ENCODE measurements at places on chromosomes 7 and 10. TPM values are rescaled to one million over a fixed set of nuclear protein-coding genes. Genes with fewer than 3 reads are reported as not detected.

DNA sequence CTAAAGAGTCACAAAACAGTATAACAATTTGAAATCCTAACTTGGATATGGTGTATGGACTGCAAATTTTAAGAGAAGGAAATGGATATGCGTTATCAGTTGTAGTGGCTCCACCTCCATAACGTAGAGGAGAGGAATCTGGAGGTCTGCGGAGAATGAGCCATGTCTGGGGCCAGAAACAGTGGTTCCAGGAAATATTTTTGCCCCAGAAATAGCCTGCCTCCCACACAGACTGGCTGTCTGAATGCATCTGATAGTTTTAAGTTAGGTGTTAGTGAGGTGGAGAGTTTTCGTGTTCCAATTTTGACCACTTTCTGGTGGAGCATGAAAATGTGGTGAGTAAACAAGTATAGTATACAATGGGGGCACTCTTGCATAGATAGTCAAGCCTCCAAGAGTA is 1.6 kb downstream of the PHTF2 start:
- no peak for DNase-seq

- no peak for DNase-seq
Measured at GRCh38 chr10:6957851-6958250, 377.8 kb upstream of the PRKCQ start.

DNA sequence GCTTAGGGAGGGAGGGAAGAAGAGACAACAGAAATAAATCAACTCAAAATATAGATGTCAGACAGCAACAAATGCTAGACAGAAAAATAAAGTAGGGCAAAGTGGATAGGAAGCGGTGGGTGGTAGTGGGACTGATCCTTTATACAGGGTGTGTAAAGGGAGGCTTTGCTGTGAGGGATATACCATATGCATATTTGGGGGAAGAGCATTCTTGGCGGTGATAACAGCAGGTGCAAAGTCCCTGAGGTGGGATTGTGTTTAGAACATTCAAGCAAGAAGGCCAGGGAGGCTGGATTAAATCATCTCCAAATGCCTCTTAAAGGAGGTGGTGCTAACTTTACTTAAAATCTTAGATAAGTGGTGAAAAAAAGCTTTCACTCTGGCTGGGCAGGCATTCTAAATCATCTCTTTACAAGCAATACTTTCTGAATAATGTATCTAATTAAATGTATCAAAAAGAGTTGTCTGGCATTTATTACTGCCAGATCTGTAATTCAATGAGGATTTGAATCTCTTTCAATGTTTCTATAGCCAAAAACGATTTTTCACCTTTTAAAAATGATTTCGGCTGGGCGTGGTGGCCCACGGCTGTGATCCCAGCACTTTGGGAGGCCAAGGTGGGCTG is 9.4 kb upstream of the AKR1B15 start:
- no peak for DNase-seq

DNA sequence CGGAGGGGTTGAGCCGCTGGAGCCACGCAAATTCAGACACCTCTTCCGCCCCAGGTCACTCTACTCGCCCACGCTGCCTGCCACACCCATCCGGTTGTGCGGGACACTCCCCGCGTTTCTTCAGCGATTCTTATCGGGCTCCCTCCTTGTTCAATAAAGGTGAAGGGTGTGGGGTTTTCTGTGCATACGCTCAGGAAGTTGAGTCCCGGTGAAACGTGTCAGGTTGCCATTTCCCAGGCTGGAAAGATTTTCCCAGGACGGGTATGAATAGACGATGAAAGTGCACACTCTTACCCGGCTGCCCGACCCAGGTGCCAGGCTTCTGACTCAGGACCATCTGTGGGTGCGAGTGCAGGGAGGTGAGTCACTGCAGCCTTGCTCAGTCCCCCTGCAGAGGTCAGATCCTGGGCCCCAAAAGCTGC is 22.0 kb downstream of the KLF6 start:
- no peak for DNase-seq

The JAZF1 gene
- 32.6 TPM for total RNA-seq

DNA sequence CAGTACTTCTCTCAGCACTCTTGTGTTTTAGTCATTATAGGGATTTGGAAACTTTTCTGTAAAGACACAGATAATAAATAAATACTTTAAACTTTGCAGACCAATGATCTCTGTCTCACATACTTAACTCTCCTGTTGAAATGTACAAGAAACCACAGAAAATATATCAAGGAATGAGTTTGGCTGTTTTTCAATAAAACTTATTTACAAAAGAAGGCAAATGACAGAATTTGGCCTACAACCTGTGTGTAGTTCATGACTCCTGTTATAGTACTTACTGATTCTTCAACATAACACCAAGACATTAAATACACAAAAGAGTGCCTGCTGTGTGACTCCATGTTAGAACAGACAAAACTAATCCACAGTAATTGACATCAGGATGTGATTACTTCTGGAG is 510.0 kb upstream of the PHF14 start:
- DNase-seq: no peak

The ADAM12 gene
- total RNA-seq: 0.85 TPM

DNA sequence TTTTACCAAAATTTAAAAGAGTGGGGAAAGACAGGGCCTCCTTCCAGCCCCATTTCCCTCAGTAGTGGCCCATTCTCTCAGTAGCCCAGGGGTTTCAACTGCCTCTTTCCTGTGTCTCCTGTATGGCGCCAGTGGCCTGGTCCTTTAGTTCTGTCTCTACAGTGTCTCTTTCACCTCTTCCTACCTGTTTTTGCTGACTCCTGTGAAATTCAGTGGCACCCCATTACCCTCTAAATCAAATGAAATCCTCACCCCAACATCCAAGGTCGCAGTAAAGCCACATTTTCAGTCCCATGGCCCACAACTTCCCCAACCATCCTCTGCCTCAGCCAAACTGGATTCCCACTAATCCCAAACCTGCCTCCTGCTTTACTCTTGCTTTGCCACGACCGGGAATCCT is 200.7 kb downstream of the IPMK start:
- no peak for DNase-seq

GRCh38 chr7:130611218-130611617 is 57.3 kb downstream of the COPG2 start:
- no peak for DNase-seq

- DNase-seq: no peak
Measured at GRCh38 chr7:11613292-11613930, 218.6 kb downstream of the THSD7A start.

- no peak for DNase-seq
Measured at GRCh38 chr10:71811351-71811750, 38.0 kb upstream of the VSIR start.

GRCh38 chr10:28839600-28840007 is 162.3 kb downstream of the BAMBI start:
- DNase-seq: no peak

The FZD1 gene
- 36.0 TPM for total RNA-seq

The GTF2I gene
- total RNA-seq: 114 TPM

DNA sequence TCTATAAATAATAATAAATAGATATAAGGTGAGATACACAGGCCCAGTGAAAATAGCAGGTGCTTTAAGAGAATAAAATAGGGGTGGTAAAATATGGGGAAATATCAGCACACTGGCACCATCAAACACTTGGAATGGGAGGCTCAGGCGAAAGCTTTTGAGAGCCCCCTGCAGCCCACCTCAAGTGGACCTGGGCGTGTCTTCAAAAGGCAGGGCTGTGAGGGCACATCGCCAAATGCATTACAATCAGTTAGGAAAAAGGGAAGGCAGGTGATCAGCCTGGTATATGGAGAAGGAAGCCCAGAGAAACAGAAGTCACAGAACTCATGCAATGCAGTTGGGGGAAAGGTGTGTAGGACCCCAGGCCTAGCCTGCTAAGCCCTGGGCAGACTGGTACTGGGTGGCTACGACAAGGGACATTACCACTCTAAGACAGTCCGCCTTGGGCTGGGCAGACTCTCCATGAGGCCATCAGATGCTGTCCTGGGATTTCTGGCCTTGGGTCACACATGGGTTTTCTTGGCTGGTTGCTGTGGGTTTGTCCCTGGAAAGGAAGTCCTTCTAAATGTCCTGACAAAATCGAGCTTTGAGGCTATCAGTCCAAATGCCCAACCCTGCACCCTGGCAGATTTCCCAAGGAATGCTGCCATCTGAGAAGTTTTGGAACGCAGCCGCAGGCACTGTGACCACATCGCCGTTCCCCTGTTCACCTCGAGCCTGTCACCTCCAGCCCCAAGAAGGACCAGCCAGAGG is 330.6 kb downstream of the GRID1 start:
- DNase-seq: no peak

GRCh38 chr7:24825931-24826661 is 68.8 kb upstream of the GSDME start:
- DNase-seq: no peak

GRCh38 chr7:30003098-30003497 is 13.5 kb upstream of the SCRN1 start:
- DNase-seq: no peak

- DNase-seq: no peak
Measured at GRCh38 chr7:55336540-55336939, 28.6 kb upstream of the LANCL2 start.

- no peak for DNase-seq
Measured at GRCh38 chr7:105990727-105991453, 27.8 kb downstream of the CDHR3 start.

- DNase-seq: no peak
Measured at GRCh38 chr7:36667007-36667745, 57.1 kb downstream of the AOAH start.

The C10orf62 gene
- total RNA-seq: 1.3 TPM

The GIMAP4 gene
- total RNA-seq: 57.8 TPM

DNA sequence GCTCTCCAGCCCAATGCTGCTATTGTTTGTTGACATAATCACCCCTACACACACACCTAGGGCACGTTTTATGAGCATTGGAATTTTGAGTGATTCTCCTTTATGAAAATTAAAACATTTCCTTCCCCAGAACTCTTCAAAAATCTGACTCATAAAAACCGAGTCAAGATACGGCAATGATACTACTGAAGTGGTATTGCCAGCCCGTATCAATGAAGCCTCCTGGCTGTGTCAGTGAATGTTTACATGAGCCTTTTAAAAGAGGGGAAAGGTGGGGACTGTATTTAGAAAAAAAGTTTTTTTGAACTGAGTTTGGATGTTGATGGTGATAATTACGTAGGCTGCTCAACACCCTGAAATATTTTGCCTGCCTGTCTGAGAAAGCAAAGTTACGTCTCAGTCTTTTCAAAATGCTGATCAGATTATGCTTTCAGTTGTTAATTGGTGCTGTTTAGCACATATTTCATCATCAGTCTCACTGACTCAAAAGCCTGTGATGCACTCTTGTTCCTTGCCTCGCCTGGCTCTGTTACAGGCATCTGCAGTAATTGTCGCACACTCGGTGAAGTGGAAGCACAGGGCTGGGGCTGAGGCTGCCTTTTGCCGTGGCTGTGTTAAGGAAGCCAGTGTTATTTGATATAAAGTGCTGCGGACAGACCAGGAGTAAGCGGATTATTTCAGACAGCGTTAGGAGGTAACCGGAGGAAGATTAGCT is 157.4 kb upstream of the TCF7L2 start:
- DNase-seq: peak; percentile 29

The FOXP2 gene
- 1.3 TPM for total RNA-seq

GRCh38 chr10:102610441-102610887 is 33.8 kb upstream of the TRIM8 start:
- no peak for DNase-seq

GRCh38 chr7:116809636-116810266 is 52.6 kb upstream of the CAPZA2 start:
- DNase-seq: no peak

DNA sequence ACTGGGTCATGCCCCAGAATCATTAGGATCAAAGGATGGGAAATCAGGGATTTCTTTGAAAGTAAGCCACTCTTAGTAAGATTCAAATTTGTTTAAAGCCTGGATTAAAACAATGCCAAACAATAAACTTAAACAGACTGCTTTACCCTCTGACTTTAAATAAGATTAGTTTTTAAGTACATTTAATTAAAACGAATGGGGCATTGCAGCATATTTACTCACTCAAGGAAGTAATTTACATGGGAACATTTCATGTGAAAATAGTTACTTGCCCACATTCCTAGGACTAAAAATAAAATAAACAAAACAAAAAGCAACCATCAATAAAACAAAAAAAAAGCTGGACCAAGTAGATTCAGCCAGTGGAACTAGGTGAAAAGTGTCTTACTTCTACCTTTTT is 7.8 kb downstream of the ABLIM1 start:
- DNase-seq: no peak
